NCI-H1105 (cell line): ENCODE measurements at places on chromosomes 4 and X.

GRCh38 chr4:55074386-55074785 lies 51.0 kb downstream of the KDR start:
- DNase-seq, result no peak

GRCh38 chr4:38902695-38903094 lies 35.1 kb downstream of the FAM114A1 start:
- DNase-seq, result no peak

DNA sequence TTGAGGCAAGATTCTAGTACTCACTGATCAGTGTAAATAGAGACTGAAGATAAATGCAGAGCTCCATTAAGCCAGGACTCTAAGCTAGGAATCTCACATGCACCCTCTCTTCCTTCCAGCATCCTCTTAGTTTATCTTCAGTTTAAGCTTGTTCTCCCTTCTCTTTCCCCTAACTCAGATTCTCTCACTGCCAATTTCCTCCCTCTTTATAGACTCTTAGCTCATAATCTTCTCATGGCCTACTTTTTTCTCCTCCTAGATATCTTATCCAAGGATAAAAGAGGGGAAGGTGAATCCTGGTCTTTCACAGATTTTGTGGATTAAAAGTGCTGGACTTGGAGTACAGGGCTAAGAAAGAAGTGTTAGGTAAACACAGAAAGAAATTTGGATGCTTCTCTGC lies 108.9 kb upstream of the TENM3 start:
- DNase-seq, result no peak

- no peak for DNase-seq
Measured at GRCh38 chr4:24771241-24771640, 24.1 kb upstream of the SOD3 start.

- DNase-seq, result no peak
Measured at GRCh38 chrX:111868726-111869638, 7.0 kb upstream of the TRPC5OS start.

DNA sequence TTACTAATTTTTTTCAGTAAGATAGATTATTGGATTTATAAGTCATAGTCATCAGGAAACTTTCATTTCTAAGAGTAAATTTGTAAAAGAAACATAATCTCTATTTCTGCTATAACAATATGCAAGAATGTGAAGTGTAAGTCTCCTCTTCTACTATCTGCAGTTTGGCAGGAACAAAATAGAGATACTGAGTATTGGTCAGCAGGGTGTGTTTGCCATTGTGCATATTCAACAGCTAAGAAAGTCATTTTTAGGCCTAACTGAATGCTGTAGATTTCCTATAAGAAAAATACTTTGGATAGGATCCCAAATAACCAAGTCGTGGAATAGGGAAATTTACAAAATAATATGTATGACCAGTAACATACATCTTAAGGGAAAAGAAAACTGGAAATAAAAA lies 253.3 kb upstream of the EPHA5 start:
- no peak for DNase-seq

DNA sequence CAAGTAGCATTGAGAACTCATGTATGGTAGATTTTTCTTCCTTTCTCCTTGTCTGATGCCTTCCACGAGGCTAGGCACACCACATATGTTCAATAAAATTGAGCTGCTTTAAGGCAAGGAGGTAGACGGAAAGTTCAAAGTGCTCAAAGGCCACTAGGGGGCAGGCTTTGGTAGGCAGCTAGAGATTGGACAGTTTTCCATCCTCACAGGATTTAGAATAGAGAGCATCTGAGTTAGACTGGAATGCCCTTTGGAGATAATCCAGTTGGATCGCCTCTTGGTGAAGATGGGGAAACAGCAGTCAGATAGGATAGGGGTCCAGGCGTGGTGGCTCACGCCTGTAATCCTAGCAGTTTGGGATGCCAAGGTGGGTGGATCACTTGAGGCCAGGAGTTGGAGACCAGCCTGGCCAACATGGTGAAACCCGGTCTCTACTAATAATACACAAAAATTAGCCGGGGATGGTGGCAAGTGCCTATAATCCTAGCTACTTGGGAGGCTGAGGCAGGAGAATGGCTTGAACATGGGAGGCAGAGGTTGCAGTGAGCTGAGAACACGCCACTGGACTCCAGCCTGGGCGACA lies 30.4 kb downstream of the ELF4 start:
- peak; percentile 16 for DNase-seq
